ENCODE measurements at places on chromosomes 2 and 18.

DNA sequence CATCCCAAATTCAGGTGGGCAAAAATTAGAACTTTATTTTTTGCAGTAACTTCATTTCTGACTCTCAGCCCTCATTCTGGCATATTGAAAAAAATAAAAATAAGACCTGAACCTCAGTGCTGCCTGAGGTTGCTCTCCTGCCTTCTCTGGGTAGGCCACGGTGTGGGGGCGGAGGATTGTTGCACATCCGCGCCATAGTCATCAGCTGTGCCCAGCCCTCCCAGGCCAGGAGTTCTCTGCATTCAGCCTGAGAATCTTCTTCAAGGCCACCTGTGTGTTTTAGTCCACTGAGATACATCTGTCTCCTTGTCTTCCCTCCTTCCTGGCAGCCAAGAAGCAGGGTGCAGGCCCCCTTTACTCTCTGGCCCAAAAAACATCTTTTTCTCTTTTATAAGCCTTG is 94.7 kb downstream of the ARMC9 start:
- DNase-seq, result no peak

GRCh38 chr18:7953095-7953958 is 386.2 kb downstream of the PTPRM start:
- DNase-seq, result no peak

DNA sequence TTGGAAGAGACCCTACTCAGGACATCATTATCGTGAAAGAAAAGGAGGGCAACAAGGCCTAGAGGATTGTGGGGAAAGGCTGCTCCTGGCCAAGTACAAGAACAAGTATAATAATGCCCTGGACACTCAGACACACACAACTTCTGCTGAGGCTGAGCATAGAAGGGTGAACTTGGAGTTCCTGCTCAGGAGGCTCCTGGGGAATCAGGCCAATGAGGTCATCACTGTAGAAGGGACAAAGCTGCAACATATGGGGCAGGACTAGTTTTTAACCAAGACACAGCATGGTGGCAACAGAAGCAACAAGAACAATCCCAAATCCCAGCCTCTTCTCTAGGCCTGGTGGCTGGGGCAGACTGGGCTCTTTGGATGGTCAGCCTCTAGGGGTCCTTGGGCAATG is 102.6 kb downstream of the POLR1A start:
- DNase-seq, result no peak

DNA sequence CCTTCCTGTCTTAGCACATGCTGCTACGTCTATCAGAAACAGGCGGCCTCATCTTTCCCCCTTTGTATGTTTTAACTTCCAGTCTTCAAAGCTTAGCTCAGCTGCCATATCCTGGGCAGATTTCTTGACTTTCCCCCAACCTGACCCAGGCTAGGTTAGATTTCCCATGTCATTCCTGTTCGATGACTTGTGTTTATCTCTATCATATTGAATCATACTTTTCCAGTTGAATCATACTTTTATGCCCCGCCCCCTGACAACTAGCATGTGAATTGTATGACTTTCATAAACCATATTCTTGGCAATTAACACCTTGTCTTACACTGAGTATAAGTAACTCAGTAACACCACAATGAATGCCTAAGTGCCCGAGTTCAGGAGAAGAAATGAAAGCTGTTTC is 128.3 kb downstream of the CYRIA start:
- DNase-seq, result no peak

- DNase-seq, result no peak
These were observed 951.6 kb upstream of the SLC39A10 start for GRCh38 chr2:194705398-194705797.

DNA sequence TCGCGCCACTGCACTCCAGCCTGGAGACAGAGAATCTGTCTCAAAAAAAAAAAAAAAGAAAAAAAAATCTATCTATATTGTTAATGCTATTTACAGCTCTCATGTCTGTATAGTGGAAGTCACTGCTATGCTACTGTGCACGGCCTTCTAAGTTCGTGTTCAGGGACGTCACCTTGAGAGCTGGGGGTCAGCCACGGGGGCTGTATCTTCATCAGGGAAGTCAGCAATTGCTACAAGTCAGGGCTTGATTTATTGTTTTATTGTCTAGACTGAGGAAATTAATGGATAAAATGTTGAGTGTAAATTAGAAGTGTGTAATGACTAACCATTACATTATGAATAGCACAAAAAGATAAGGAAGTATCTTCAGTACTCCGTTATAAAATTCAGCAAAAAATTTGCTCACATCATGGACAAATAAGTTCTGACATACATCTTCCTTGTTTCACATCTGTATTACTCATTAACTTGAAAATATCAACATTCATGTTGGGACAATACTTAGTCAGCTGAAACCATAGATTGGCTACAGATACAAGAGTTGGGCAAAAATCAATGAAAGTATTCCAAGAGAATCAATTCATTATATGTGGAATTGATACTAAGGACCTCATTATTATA is 136.6 kb upstream of the SEC11C start:
- no peak for DNase-seq

- no peak for DNase-seq
These were observed 49.2 kb downstream of the PIKFYVE start for GRCh38 chr2:208315081-208315788.

Data from AG04449 (cell line).